Stimulated activated CD4-positive, alpha-beta T cell treated with anti-CD3 and anti-CD28 coated beads, Interleukin-1b, Interleukin-23, amount 100 ng/mL, for 1 hour (primary cell): ENCODE measurements at places on chromosomes 13 and 19.

DNA sequence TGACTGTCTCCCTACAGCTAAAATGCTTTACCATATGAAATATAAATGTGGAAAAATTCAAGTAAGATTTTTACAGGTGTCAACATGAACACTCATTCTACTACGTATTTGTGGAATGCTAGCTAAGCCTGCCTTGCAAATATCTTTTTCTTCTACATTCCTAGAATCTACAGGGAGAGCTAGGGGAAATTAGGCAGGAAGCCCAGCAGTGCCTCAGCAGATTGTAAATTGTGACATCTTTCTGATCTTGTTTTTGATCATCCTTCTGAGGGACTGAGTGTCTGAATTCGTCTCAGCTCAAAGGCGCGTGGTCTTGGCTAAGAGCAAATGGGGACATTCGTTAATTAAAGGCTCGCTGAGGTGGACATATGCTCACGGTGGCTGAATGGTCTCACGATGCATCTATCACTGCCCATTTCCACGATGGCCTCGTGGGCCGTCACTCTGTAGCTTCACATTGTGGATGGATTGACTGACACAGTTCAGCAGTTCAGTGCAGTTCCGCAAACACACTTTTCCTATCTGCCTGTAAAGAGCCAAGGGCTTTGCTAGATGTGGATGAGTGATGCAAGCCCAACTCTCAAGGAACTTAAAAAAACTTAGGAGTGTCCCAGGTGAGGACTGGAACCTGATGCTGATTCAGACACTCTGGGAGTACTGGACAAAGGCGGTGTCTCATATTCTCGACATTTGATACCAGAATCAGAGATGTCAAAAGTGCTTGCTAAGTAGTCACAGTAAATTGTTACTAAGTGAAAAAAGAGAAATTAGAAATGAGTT is 562.5 kb downstream of the EFNB2 start:
- no peak for DNase-seq

GRCh38 chr13:73910733-73911132 is 223.5 kb downstream of the KLF12 start:
- DNase-seq: no peak

DNA sequence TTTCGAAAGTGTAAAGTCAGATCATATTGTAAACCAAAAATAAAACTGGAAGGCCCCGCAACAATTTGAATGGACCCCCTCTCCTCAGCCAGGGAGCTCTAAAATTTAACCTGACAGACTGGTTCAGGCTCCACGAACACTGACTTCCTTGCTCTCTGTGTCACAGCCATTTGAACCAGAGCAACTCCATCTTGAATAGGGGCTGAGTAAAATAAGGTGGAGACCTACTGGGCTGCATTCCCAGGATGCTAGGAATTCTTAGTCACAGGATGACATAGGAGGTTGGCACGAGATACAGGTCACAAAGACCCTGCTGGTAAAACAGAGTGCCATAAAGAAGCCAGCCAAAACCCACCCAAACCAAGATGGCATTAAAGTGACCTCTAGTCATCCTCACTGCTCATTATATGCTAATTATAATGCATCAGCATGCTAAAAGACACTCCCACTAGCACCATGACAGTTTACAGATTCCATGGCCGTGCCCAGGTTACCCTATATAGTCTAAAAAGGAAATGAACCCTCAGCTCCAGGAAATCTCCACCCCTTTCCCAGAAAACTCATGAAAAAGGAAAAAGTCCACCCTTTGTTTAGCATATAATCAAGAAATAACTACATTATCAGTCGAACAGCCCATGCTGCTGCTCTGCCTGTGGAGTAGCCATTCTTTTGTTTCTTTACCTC is 43.1 kb downstream of the RFXAP start:
- DNase-seq: no peak

GRCh38 chr13:109384491-109385241 is 401.7 kb downstream of the IRS2 start:
- DNase-seq: no peak

GRCh38 chr13:47168066-47168465 is 271.2 kb upstream of the HTR2A start:
- DNase-seq: no peak

DNA sequence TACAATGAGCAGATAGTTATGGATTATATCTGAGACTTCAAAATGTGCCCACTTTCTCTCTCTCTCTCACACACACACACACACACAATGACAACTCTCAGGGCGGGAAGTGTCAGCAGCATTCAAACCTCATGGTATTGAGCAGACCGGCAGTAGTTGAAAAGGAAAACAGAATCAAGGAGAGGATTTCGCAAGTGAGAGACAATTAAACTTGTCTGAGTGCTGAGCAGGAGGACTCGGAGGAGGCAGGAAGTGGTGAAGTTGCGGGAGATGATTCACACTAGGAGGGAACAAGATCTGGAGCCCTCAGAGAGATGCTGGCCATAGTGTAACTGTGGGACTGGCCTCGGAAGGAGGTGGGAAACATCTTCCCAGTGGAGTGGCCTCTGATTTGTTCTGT is 353.1 kb downstream of the EFNB2 start:
- DNase-seq: no peak

- no peak for DNase-seq
Observed at GRCh38 chr19:54462655-54463530, 685 bp downstream of the LENG9 start.

- DNase-seq: no peak
Observed at GRCh38 chr13:90577726-90578125, 769.8 kb upstream of the MIR17HG start.

DNA sequence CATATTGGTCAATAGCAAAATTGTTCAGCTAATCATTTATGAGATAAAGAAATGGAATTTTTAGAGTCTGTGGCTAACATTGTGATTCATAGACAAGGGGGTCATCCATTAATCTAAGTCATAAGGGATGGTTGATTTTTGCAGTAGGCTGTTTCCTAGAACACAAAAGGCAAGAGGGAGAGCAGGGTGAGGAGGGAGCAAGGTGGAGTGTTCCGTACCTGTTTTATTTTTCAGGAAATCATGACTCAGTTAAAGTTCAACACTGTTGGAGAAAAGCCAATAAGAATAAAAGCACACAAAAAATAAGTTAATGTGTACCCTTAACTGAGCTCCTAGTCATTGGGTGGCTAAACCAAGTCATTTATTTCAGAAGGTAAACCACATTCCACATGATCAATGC is 512.4 kb upstream of the ATXN8OS start:
- DNase-seq: no peak

GRCh38 chr19:55116859-55117662 is at the start of gene PPP1R12C:
Gene PPP1R12C (minus strand): TSS chr19:55117637. CDS start chr19:55117543, 94 bp downstream.
- no peak for DNase-seq

- DNase-seq: no peak
Observed at GRCh38 chr19:42303101-42303464, 659 bp upstream of the PAFAH1B3 start.

DNA sequence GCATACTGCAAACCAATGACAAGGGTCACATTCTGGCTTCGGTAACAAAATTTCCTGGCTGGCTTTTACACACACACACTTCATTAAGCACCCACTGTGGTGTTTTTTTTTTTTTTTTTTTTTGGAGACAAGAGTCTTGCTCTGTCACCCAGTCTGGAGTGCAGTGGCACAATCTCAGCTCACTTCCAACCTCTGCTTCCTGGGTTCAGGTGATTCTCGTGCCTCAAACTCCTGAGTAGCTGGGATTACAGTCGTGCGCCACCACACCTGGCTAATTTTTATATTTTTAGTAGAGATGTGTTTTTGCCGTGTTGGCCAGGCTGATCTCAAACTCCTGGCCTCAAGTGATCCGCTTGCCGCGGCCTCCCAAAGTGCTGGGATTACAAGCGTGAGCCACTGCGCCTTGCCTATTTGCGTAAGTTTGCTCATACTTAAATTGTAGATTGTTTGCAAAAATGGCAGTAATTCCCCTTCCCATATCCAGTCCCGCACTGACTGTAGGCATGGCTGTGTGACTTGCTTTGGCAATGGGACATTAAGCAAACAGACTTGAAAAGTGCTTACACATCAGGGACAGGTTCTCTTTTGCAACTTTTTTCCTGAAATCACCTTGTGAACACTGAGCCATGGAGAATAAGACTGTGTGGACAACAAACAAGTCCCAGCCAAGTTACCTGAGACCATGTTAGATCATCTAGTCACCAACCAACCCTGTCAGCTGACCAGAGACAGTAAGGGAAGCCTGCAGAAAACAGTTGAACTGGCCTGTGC is 42.1 kb upstream of the EBPL start:
- no peak for DNase-seq
